ENCODE measurements at places on chromosomes 7 and 10.

DNA sequence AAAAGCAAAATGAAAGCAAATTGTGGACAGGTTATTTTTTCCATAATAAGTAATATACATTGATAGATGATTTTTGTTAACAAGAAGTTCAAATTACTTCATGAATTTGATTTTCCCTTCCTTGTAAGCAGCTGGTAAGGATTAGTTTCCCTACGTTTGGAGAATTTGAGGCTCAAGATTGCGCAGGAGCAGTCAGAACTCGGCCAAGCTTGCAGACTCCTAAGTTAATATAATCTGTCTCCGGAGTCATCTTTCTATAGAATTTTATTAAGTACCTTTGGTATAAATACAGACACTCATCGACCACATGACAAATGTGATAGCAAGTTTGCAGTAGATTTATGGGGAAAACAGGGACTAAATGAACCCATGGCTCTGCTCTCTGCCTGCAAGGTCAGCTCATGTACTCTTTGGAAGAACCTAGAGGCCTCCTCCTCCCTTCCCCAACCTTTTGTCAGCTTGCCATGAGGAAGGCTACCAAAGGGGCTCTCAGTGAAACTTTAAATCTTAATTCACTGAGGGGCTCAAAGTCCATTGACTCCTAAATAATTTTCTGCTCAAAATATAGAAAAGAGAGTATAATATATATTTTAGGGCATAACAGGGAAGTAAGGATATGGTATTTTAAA, 89.2 kb upstream of the CTTNBP2 start:
- no peak for DNase-seq

- no peak for DNase-seq
Observed at GRCh38 chr10:130370721-130371120, 234.5 kb downstream of the GLRX3 start.

DNA sequence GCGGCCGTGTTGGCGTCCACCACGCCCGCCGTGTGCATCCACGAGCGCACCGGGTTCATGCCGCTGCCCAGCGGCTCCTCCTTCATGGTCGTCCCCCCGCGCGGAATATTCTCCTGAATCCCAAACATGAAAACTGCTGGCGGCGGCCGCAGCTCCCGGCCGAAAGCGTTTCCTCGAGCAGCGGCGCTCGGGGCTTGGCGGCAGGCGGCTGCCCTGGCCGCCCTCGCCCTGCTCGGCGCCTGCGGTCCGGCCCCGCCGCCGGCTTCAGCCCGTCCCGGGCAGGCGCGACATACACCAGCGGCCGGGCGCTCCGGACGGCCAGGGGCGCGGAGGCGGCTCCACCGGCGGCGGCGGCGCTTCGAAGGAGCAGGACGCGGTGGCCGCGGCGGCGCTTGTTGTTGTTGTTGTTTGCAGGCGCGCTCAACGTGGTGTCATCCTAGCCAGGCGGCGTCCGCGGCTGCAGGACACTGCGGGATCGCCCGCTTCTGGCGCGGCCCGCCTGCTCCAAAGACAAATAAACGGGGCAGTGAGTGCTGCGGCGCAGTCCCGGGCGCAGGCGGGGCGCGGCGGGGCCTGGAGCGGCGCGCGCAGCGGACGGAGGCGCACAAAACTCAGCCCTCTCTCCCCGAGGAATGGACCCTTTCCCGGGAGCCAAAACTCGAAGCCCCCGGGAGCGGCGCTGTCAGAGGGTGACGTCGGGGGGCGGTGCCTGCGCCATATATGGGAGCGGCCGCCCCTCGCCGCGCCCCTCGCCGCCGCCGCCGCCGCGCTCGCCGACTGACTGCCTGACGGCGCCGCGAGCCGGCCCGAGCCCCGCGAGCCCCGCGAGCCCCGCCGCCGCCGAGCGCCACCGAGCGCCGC, at the start of gene EBF3:
Gene EBF3, minus strand, starts transcription at position 634 of the 861 bp plus-strand sequence. Its CDS starts 506 bp downstream, at position 128.
- peak; percentile 91 for DNase-seq

DNA sequence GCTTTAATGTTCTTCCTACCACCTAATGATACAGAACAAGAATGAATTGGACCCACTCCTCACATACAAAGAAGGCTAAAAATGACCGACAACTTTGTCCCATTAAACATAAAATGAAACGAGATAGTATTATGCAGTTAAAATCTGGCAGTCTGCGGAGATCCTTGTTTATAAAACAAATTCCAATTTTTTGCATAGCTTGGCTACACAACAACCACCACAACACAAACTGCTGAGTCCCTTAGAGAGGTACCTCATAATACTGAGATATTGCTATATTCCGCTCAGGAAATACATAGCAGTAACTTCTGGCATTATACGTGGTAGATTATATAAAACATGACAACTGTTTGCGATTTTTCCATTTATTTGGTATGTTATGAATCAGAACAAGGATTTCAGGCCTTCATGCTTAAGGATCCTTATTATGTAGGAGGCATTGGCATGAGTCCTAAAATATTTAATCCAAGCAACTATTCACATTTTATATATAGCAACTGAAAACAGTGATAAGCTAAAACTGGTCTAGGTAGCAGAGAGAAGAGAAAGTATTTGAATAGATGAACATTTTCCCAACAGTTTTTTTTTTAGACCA, 96.0 kb downstream of the ANK3 start:
- DNase-seq, result no peak

DNA sequence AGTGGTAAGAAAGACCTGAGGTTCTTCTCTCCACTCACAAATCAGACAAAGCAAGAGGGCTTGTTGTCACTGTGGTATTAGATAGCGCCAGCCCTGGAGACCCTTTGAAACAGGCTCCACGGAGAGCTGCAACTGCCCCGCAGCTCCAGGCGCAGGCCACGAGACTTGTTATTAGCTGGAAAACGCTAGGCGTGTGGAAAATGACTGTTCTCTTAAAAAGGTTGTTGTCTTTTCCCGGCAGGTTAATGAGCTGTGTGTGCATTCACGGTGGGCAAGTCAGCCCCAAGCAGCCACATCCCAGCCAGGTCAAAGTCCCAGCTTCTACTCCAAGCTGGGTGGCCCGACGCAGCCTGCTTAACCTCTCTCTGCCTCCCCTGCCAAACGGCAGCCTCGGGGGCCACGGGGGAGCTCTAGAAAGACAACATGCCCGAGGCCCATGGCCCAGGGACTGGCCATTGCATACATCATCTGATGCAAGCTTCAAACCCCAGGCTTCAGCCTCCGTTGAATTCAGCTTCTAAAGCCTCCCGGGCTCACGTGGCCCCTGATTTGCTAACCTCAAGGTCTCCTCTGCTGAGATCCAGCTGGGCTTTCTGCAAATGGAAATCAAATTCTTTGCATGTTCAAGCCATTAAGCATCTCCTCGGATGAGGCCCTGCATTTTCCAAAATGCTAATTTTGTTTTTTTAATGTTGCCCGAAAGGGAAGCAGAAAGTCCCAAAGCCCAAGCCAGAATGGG, 61.3 kb upstream of the DNAAF5 start:
- peak; percentile 34 for DNase-seq

GRCh38 chr10:97200616-97201015, 14.9 kb upstream of the SLIT1 start:
- no peak for DNase-seq

DNA sequence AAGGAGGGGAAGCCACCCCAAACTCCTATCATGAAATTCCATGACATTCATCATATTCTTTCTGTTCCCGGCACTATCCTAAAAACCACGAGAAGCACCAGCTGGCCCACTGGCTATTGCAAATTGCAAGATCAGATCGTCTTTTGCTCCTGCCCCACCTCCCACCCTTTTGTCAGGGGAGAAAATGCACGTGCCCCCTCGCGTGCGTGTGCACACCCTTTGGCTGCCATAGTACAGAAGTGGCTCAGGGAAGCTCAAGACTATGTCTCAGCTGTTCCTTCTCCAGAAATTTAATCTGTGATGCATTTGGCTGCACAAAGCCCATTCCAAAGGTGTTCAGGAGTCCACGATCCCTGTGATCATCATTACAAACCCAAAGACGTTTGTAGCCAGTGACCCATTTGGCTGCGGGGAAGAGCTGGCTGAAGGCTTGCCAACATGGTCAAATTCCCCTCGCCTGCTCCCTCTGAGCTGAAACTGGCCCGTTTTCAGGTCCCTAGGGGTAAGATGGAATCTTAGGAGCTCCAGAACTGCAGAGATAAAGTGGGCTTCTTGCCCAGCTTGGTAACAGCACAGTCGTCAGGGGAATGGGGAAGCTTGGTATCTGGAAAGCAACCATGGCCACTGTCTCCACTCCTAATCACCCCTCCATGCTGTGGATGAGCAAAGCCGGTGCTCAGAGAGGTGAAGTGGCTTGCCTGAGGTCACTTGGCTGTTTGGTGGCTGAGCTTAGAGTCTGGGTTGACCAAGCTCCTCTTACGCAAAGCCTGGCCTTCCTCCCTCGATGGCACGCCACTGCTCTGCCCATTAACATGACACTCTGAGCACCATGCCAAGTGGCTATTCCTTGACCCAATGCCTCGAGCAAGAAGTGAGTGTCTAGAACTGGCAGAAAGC, 155.4 kb downstream of the NEURL1 start:
- no peak for DNase-seq

- DNase-seq, result no peak
Observed at GRCh38 chr10:1327759-1328158, 271.6 kb downstream of the WDR37 start.

DNA sequence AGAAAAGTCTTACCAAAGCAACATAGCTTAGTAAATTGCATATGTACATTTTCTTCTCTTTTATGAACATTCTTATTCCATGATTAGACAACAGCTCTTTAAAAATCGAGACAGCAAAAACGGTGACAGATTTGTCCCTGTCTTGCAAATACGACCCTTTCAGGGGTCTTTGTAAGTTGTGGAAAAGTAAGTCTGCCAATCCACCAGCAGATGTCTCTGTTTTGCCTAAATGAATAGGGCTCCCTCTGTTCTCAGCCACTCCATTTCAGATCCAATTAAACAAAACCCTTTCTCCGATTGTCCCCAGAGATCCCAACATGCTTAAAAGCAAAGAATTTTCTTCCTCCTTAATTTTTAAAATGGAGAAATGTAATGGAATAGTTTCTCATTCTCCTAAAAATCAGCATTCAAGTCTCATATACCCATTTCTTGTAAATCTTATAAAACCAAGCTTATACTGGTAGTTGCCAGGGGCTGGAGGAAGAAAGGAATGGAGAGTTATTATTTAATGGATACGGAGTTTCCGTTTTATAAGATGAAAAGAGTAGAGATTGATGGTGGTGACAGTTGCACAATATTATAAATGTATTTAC, 61.0 kb upstream of the NFE2L3 start:
- peak; percentile 63 for DNase-seq

Measured in ELF-1 (cell line).